Esophagus muscularis mucosa (tissue), 4 donors: ENCODE measurements at places on chromosomes 5 and 9.

DNA sequence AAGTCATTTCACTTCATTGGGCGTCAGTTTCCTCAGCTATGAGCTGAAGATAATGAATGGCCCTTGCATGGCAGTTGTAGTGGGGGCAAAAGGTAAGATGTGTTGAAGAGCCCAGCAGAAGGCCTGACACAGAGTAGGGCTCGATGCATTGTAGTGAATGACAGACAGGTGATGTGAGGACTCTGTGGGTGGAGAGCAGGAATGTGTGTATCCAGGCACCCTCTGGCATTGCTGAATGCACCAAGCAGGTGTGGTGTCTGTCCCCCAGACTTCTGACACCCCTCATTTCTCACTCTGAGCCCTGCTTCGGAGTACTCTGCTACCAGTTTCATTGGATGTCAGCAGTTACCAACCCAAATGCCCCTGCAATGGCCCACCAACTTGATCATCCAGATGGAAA lies 22.4 kb downstream of the LHX2 start:
- H3K4me1 ChIP-seq = peaks cover 3% of the 10 kb centered on the region
- no peak overlapping the region for H3K27ac ChIP-seq
- no peaks in the 10 kb centered on the region for H3K36me3 ChIP-seq
- DNase-seq = no peak
- no peak overlapping the region for H3K4me3 ChIP-seq

DNA sequence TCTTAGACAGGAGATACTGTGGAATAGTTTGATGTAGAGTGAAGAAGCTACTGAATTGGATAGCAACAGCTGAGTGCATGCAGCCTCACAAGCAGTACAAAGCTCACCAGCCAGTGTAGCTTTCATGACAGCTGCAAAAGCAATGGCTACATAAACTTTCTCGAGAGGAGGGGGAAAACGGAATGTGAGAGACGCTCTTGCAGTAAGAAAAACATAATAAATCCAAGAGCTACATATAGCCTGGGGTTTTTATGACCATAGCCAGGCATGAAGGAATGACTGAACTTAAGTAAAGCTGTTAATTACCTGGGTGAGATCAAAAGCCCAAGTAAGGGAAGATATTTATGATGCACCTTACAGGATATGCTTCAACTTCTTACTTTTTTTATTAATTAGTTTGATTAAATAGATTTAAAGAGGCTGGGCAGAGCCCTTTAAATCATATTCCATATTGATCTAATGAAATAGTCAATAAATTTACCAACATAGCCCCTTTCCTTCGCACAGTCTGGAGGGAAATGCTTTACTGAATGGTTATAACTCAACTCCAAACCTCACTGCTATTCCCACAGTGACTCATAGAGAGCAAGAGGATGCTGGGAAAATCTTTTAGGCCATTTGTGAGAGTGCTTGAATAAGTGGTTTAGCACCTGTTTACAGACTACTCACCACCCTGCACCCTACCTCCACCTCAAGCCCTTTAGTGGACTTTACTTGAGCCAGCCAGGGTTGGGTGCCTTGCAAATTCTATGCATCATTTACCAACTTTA lies 407.2 kb upstream of the CLINT1 start:
- peak; percentile 39 for DNase-seq
- no peaks in the 10 kb centered on the region for H3K36me3 ChIP-seq
- H3K4me3 ChIP-seq = no peak overlapping the region
- H3K4me1 ChIP-seq = no peaks in the 10 kb centered on the region
- no peaks in the 10 kb centered on the region for H3K27me3 ChIP-seq

DNA sequence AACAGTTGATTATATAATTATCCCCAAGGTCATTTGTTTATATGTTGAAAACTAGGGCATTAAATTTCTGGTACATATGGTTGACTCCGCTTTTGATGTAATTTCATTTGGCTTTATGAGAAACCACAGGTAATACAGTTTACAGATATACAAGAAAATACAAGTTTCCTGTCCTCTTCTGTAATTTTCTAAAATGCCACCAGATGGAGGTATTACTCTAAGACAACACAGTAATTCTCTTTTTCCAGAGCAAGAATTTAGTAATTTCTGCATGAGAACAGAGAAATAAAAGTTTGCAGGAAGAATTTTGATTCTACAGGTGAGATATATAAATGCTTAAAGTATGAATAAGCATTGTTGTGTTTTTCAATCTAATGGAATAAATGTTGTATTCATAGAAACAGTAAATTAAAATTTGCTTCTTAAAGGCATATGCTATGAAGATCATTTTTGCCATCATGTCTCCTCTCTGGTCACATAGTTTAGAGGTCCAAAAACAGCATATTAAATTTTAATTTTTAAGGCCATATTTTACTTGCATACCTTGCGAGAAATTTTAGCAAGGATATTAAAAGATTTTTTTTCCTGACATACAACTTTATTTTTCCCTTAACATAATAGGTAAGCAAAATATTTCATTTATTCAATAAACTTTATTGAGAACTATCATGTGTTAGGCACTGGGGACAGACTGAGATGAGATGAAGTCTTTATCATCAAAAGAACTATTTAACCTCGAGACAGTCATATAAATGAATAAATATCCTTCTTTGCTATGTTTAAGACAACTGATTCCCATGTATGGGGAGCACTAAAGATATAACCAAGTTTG lies 22.7 kb downstream of the CHD1 start:
- no peaks in the 10 kb centered on the region for H3K27me3 ChIP-seq
- no peak for DNase-seq
- peaks cover 22% of the 10 kb centered on the region for H3K4me1 ChIP-seq
- H3K4me3 ChIP-seq = no peak overlapping the region

DNA sequence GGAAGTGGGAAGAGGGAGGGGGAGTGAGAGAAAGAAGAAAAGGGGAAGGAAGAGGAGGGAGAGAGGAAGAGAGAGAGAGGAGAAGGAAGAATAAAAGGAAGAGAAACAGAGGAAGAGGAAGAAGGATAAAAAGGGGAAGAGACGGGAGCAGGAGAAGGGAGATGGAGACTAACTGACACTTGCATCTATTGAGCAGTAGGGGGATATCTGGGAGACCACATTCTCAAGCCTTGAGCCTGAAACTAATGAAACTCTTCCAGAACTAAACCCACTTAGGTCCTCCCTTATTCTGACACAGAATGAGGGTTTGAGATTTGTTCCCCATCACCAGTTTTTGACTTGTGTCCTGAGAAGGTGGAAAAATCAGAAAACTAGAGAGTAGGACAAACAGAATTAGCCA lies 533.3 kb downstream of the CDH12 start:
- DNase-seq = no peak
- H3K27ac ChIP-seq = no peak overlapping the region
- H3K4me3 ChIP-seq = no peak overlapping the region
- H3K4me1 ChIP-seq = no peaks in the 10 kb centered on the region
- no peaks in the 10 kb centered on the region for H3K36me3 ChIP-seq
- no peaks in the 10 kb centered on the region for H3K27me3 ChIP-seq

- H3K27ac ChIP-seq = no peak overlapping the region
- peaks cover under 1% of the 10 kb centered on the region for H3K4me1 ChIP-seq
- H3K36me3 ChIP-seq = no peaks in the 10 kb centered on the region
- no peaks in the 10 kb centered on the region for H3K27me3 ChIP-seq
Measured at GRCh38 chr9:92775466-92775865, 10.8 kb upstream of the BICD2 start.
